ENCODE measurements at places on chromosomes 3 and 15. TPM values are rescaled to one million over a fixed set of nuclear protein-coding genes. Genes with fewer than 3 reads are reported as not detected.

Gene TRAT1
- total RNA-seq, result not detected

Gene PAQR5
- 0.10 TPM for total RNA-seq

Gene B3GNT5
- total RNA-seq, result 18.2 TPM

Gene CHRNB4
- total RNA-seq, result not detected

Gene RHOV
- total RNA-seq, result not detected

Gene SIDT1
- not detected for total RNA-seq

Gene GHSR
- total RNA-seq, result not detected

DNA sequence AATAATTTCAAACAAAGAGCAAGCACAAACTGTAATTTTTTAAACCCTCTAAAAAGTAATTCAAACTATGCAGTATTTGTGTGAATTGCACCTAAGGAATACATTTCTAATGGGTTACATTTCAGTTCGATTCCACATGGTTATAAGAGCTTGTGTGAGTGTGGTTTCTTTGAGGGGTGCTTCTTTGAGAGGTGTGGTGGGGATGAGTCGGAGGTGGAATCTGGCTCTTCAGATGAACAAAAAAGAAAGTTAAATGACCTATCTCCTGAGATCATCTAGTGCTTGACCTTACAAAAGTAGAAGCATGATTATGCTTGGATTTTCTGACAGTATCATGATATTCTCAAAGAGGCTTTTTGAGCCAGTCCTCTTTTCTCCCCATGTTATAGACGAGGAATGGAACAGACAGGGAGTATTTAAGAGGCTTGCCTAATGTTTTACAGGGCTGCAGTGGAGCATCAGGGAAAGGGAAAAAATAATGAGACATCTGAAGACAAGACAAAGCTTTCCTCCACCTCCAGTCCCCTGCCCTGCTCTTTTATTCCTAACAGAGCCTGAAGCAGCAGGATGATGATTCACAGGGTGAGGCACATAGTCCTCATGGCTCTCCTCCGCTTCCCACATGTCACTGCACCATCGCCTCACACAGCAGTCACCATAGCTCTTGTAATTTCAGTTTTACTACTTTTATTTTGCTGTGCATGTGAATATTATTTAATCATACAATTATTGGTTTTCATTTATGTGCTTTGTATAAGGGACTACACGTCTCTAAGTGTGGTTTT is 82.0 kb downstream of the LYSMD4 start:
- H3K27ac ChIP-seq, result no peak overlapping the region
- no peaks in the 10 kb centered on the region for H3K36me3 ChIP-seq
- no peaks in the 10 kb centered on the region for H3K27me3 ChIP-seq
- no peaks in the 10 kb centered on the region for H3K4me1 ChIP-seq
- no peak for DNase-seq
- no peak overlapping the region for H3K4me3 ChIP-seq

- no peaks in the 10 kb centered on the region for H3K36me3 ChIP-seq
- no peak for DNase-seq
- H3K4me3 ChIP-seq, result no peak overlapping the region
- H3K27ac ChIP-seq, result no peak overlapping the region
- no peaks in the 10 kb centered on the region for H3K4me1 ChIP-seq
These were observed 5.6 kb downstream of the ZBED2 start for GRCh38 chr3:111589303-111590142.

DNA sequence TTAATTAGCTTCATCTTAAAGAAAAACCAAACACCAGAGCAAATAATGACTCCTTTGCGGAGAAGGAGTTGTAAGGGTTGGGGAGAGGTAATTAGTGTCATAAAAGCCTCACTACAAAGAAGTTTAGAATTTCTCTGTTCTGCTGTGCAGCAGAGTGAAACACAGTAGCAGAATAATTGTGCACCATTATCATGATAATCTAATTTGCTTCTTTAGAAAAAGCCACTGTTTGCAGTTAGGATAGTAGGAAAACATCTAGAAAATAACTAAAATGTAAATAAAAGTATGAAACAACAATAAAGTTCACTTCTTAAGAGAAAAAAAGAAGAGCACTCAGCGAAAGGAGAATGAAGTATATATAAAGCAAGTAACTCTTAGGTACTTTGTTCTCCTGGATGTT is 5.5 kb downstream of the SHOX2 start:
- H3K4me3 ChIP-seq, result no peak overlapping the region
- H3K27me3 ChIP-seq, result peaks cover 94% of the 10 kb centered on the region
- peaks cover 26% of the 10 kb centered on the region for H3K4me1 ChIP-seq

- no peak overlapping the region for H3K4me3 ChIP-seq
- no peaks in the 10 kb centered on the region for H3K36me3 ChIP-seq
- no peak for DNase-seq
These were observed 435.9 kb downstream of the NR2F2 start for GRCh38 chr15:96766366-96766765.

DNA sequence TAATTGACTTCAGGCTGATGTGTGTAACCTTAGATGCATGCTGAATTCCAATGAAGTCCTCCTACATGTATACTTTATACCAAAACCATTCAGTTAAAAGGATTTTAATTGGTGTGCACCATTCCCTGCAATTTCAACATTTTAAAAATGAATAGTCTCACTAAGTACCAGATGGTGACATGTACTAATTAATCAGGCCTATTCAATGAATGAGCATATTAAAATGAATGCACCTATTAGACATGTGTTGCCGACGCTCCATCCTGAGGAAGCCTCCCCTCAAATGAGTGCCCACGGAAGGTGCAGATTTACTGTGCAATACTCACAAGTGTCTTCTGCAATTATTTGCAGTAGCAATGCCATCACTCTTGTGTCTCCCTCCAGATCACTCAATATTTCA is 124.7 kb upstream of the TSPAN3 start:
- H3K4me1 ChIP-seq, result no peaks in the 10 kb centered on the region
- no peak overlapping the region for H3K4me3 ChIP-seq
- no peaks in the 10 kb centered on the region for H3K36me3 ChIP-seq
- no peak overlapping the region for H3K27ac ChIP-seq
- H3K27me3 ChIP-seq, result no peaks in the 10 kb centered on the region

GRCh38 chr3:48727511-48727910 is 10.5 kb upstream of the IP6K2 start:
- no peaks in the 10 kb centered on the region for H3K36me3 ChIP-seq
- no peak overlapping the region for H3K4me3 ChIP-seq
- H3K27me3 ChIP-seq, result no peaks in the 10 kb centered on the region
- DNase-seq, result no peak
- no peaks in the 10 kb centered on the region for H3K4me1 ChIP-seq
- H3K27ac ChIP-seq, result no peak overlapping the region

- H3K27ac ChIP-seq, result no peak overlapping the region
- H3K27me3 ChIP-seq, result no peaks in the 10 kb centered on the region
- no peaks in the 10 kb centered on the region for H3K4me1 ChIP-seq
- no peak for DNase-seq
These were observed 16.8 kb downstream of the FGF7 start for GRCh38 chr15:49439678-49440395.

DNA sequence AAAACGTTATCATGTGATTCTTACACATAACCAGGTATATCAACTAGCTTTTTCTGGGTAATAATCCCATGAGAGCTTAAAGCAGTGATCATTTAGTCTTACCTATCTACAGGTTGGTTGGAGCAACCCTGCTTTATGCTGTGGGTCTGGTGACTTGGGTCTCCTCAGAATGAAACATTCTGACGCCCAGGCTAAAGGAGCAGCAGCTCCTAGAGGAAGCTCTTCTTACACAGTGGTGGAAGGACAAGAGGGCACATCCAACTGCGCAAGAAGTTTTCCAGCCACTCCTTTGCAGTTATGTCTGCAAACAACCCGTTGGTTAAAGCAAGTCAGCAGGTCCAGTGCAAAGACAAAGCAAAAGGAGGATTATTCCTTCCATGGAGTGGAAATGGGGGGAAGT is 377.5 kb downstream of the EDEM1 start:
- H3K27ac ChIP-seq, result no peak overlapping the region
- no peak overlapping the region for H3K4me3 ChIP-seq
- H3K4me1 ChIP-seq, result no peaks in the 10 kb centered on the region
- no peak for DNase-seq

DNA sequence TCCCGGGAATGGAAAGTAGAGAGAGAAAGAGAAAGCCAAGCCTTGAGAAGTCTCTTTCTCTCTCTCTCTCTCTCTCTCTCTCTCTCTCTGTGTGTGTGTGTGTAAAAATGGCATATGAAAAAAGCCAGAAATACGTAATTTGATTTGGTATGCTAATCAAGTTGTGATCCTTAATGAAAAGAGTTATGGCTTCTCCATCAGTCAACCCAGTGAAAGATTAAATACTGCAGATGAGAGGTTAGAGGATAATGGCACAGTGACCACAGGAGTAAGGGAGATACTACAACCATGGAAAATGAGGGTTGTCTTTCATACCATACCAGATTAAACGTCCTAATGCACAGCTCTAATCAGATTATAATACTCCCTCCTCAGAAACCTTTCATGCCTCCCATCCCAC is 193.5 kb upstream of the SOX2 start:
- no peak overlapping the region for H3K27ac ChIP-seq
- H3K36me3 ChIP-seq, result no peaks in the 10 kb centered on the region
- no peaks in the 10 kb centered on the region for H3K4me1 ChIP-seq
- no peaks in the 10 kb centered on the region for H3K27me3 ChIP-seq
- H3K4me3 ChIP-seq, result no peak overlapping the region
- no peak for DNase-seq

- DNase-seq, result no peak
- no peaks in the 10 kb centered on the region for H3K36me3 ChIP-seq
- no peak overlapping the region for H3K27ac ChIP-seq
- no peaks in the 10 kb centered on the region for H3K4me1 ChIP-seq
- H3K27me3 ChIP-seq, result no peaks in the 10 kb centered on the region
These were observed 213.1 kb downstream of the RPLP1 start for GRCh38 chr15:69665641-69666111.

- H3K4me1 ChIP-seq, result no peaks in the 10 kb centered on the region
- H3K36me3 ChIP-seq, result no peaks in the 10 kb centered on the region
- H3K27me3 ChIP-seq, result no peaks in the 10 kb centered on the region
- H3K4me3 ChIP-seq, result no peak overlapping the region
- peak overlapping the region; percentile 69 for H3K27ac ChIP-seq
- DNase-seq, result no peak
These were observed 243.6 kb downstream of the ATP8B4 start for GRCh38 chr15:49875392-49875791.

- no peak overlapping the region for H3K27ac ChIP-seq
- no peak for DNase-seq
- H3K4me1 ChIP-seq, result no peaks in the 10 kb centered on the region
- H3K4me3 ChIP-seq, result no peak overlapping the region
These were observed 294.8 kb downstream of the MCTP2 start for GRCh38 chr15:94526071-94526689.

DNA sequence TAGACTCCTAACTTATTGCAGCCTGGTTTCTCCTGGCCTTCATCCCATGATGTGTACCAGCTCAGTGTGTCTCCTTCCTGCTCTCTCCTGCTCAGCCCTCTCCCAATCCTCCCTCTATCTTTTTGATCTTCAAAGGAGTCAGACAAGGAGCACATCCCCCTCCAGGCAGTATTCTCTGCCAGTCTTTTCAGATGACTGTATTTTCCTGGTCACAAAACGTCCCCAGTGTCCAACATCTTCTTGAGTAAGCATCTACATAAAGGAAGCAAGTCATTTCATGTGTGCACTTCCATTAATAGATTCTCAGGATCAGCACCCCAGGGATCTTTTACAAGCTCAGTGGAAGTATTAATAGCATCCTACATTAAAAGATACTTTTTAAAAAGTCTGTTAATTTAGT is 148.9 kb upstream of the THBS1 start:
- no peaks in the 10 kb centered on the region for H3K27me3 ChIP-seq
- H3K4me3 ChIP-seq, result no peak overlapping the region
- H3K36me3 ChIP-seq, result no peaks in the 10 kb centered on the region
- no peak for DNase-seq
- H3K4me1 ChIP-seq, result peaks cover 7% of the 10 kb centered on the region

DNA sequence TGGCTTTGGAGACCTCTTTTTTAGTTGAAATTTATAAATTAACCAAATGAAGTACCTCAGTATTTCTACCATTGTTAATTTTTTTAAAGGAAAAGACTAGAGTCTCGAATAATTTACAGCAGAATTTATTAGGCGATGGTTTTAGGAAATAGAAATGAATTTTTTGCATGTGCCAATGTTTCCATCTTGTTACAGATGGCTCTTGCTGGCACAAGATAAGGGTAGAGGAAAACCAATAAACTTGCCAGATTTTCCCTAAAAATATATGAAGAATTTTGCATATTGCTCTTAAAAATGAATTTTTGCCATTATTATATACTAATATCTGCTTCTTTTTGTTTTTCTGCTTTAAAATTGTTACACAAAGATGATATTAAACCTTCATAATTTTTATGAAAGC is 380.7 kb downstream of the NLGN1 start:
- no peak overlapping the region for H3K4me3 ChIP-seq
- DNase-seq, result no peak
- no peaks in the 10 kb centered on the region for H3K36me3 ChIP-seq

- no peak overlapping the region for H3K4me3 ChIP-seq
- DNase-seq, result no peak
- H3K36me3 ChIP-seq, result no peaks in the 10 kb centered on the region
- H3K4me1 ChIP-seq, result no peaks in the 10 kb centered on the region
- H3K27ac ChIP-seq, result no peak overlapping the region
- peaks cover 3% of the 10 kb centered on the region for H3K27me3 ChIP-seq
These were observed 18.5 kb downstream of the PAQR9 start for GRCh38 chr3:142945023-142945422.

- H3K27ac ChIP-seq, result peak overlapping the region; percentile 97
- peaks cover 64% of the 10 kb centered on the region for H3K4me1 ChIP-seq
- DNase-seq, result no peak
- H3K4me3 ChIP-seq, result peak overlapping the region; percentile 89
These were observed 546 bp downstream of the CISH start for GRCh38 chr3:50610992-50611463.

DNA sequence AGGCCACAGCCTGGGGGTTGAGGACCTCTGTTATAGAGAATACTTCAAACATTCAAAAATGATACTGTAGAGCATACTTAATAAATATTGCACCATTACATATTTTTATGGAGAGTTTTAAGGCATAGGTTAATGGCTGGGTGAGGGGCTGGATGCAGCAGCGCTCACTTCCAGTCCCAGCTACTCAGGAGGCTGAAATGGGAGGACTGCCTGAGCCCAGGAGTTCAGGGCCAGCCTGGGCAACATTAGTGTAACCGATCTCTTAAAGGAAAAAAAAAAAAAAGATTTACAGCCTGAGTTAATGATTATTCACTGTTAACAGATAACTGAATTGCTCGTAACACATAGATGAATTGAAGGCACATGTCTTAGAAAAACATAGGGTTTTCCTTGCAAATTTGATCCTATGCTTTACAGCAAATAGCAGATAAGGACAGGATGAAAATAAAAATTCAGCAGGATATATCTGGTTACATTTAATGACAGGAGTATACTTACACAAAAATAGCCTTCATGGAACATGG is 282.9 kb downstream of the TBC1D5 start:
- no peak for DNase-seq
- H3K36me3 ChIP-seq, result no peaks in the 10 kb centered on the region
- no peaks in the 10 kb centered on the region for H3K27me3 ChIP-seq
- no peak overlapping the region for H3K4me3 ChIP-seq

DNA sequence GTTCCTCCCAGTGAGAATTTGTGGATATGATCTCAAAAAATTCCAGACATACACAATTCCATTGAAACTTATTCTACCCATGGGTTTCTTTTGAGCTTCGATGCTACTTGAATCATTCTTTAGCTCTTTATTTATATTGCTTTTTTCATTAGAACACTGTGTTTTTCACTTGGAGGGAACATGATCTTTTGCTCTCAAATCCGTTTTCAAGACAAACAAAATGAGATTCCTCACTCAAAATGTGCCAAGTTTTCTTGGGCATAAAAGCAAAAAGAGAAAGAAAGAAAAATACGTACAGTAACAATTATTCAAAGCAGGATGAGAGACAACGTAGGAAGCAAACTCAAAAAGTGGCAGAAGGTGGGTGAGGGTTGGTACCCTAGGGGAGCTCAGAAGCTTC is 118.8 kb upstream of the PDZRN3 start:
- H3K27ac ChIP-seq, result no peak overlapping the region
- no peaks in the 10 kb centered on the region for H3K36me3 ChIP-seq
- no peaks in the 10 kb centered on the region for H3K27me3 ChIP-seq
- no peaks in the 10 kb centered on the region for H3K4me1 ChIP-seq
- no peak overlapping the region for H3K4me3 ChIP-seq

All from gastrocnemius medialis (tissue), 4 donors.